ENCODE measurements at places on chromosomes 5 and 9. TPM values are rescaled to one million over a fixed set of nuclear protein-coding genes. Genes with fewer than 3 reads are reported as not detected.

The RIC1 gene
- 11.0 TPM for total RNA-seq

The GCNT4 gene
- total RNA-seq, result 0.47 TPM

The PCA3 gene
- not detected for total RNA-seq

The CKMT2 gene
- not detected for total RNA-seq

The ANKRD18A gene
- total RNA-seq, result 15.7 TPM

The C5orf22 gene
- 14.7 TPM for total RNA-seq

The F12 gene
- total RNA-seq, result 21.8 TPM

The DND1 gene
- total RNA-seq, result 0.82 TPM

The ANAPC2 gene
- total RNA-seq, result 37.8 TPM

The SLC36A2 gene
- not detected for total RNA-seq

The TAF11L3 gene
- total RNA-seq, result not detected

The SOHLH1 gene
- total RNA-seq, result 0.09 TPM

The ZFP2 gene
- 0.07 TPM for total RNA-seq

The CEMIP2 gene
- 62.1 TPM for total RNA-seq

The TRAF2 gene
- total RNA-seq, result 68.7 TPM

The RANBP17 gene
- 3.1 TPM for total RNA-seq

The HOMER1 gene
- 5.7 TPM for total RNA-seq

The NUP188 gene
- total RNA-seq, result 38.0 TPM

The DMRT3 gene
- not detected for total RNA-seq

The CACNA1B gene
- total RNA-seq, result 0.03 TPM

The IDNK gene
- total RNA-seq, result 6.5 TPM

The MYORG gene
- total RNA-seq, result 4.2 TPM

The PLPPR1 gene
- not detected for total RNA-seq

The TMEM215 gene
- total RNA-seq, result not detected

The SHISAL2B gene
- not detected for total RNA-seq

The RANBP6 gene
- 13.3 TPM for total RNA-seq

The STK32A gene
- 0.22 TPM for total RNA-seq

The OR1J2 gene
- total RNA-seq, result not detected

The ITK gene
- total RNA-seq, result 0.19 TPM

The CYLC2 gene
- total RNA-seq, result not detected

The OR2Y1 gene
- total RNA-seq, result not detected

The FAM53C gene
- 22.9 TPM for total RNA-seq

The BTNL9 gene
- 0.88 TPM for total RNA-seq

The THBS4 gene
- total RNA-seq, result 0.14 TPM

The PCDHGA11 gene
- total RNA-seq, result 0.02 TPM

The GFI1B gene
- not detected for total RNA-seq

The FOXD4L6 gene
- total RNA-seq, result not detected

The TTLL11 gene
- 3.6 TPM for total RNA-seq

The TAF11L5 gene
- total RNA-seq, result not detected

The SLCO6A1 gene
- total RNA-seq, result not detected

The C9orf153 gene
- total RNA-seq, result not detected

The ERMP1 gene
- total RNA-seq, result 20.4 TPM

The GFPT2 gene
- 51.8 TPM for total RNA-seq

The FRMD3 gene
- total RNA-seq, result 2.7 TPM

The PCDHGA1 gene
- total RNA-seq, result 0.34 TPM

The LHX6 gene
- total RNA-seq, result 0.24 TPM

The PURA gene
- 5.7 TPM for total RNA-seq

The BOD1 gene
- 71.8 TPM for total RNA-seq

The SMU1 gene
- total RNA-seq, result 20.4 TPM

The GRXCR2 gene
- total RNA-seq, result not detected

The ARL14EPL gene
- 0.07 TPM for total RNA-seq

The CAPSL gene
- not detected for total RNA-seq

The ALDH1B1 gene
- total RNA-seq, result 54.3 TPM

The ANXA1 gene
- total RNA-seq, result 1,299 TPM

The LCN9 gene
- total RNA-seq, result not detected

The ADAMTS6 gene
- 0.12 TPM for total RNA-seq

The SAXO1 gene
- total RNA-seq, result not detected

The PLAC8L1 gene
- total RNA-seq, result not detected
